AG04450 (cell line): ENCODE measurements at places on chromosomes 7 and 10.
A peak's percentile ranks its signal among the peaks of the same experiment; 100 is the strongest.

- no peak for DNase-seq
Observed at GRCh38 chr7:134446446-134446845, 12.5 kb downstream of the AKR1B1 start.

DNA sequence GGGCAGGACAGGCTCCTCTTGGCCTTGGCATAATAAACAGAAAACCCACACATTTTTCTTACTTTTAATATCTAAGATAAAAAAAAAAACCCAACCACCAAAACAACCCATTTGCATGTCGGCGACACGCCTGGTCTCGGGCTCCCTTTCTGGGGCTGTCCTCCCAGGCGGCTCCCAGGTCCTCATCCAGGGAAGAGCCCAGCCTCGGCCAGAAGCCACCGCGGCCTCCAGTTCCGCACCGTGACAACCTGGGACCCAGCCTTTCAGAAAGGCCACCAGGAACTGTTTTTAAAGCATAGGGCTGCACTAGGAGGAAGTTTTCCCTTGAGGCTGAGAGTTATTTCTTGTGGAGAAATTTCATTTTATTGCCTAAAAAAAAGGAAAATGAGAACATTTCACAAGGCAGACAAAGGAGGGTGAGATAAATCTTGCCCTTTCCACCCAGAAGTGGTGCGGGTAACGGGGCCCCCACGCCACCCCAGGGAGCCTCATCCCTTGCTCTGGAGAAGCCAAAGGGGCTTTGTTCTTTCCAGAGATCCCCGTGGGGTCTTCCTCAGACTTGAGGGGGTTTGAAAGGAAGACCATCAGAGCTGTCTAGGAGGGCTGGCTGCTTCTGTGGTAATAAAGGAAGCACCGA, 39.2 kb upstream of the MKRN1 start:
- no peak for DNase-seq

GRCh38 chr7:154685564-154685901, 317.4 kb downstream of the PAXIP1 start:
- DNase-seq, result no peak

- no peak for DNase-seq
Observed at GRCh38 chr7:120055300-120055699, 217.7 kb upstream of the KCND2 start.

DNA sequence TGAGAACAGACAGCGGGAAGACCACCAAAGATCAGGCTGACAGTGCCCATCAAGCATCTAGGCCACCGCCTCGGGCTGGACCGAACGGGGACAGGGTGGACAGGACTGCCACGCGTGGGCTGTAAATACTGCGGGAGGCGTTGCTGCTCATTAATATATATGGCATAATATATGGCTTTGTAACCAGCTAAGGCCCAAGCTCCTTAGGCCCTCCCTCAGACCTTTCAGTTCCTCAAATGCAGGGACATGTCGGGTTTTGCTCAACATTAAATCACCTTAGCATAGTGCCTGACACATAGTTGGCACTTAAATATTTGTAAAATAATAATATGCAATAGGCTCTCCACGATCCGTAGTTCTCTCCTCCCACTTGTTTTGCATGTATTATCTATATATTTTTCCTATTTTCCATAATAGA, 402 bp upstream of the TMEM168 start:
- DNase-seq, result no peak

DNA sequence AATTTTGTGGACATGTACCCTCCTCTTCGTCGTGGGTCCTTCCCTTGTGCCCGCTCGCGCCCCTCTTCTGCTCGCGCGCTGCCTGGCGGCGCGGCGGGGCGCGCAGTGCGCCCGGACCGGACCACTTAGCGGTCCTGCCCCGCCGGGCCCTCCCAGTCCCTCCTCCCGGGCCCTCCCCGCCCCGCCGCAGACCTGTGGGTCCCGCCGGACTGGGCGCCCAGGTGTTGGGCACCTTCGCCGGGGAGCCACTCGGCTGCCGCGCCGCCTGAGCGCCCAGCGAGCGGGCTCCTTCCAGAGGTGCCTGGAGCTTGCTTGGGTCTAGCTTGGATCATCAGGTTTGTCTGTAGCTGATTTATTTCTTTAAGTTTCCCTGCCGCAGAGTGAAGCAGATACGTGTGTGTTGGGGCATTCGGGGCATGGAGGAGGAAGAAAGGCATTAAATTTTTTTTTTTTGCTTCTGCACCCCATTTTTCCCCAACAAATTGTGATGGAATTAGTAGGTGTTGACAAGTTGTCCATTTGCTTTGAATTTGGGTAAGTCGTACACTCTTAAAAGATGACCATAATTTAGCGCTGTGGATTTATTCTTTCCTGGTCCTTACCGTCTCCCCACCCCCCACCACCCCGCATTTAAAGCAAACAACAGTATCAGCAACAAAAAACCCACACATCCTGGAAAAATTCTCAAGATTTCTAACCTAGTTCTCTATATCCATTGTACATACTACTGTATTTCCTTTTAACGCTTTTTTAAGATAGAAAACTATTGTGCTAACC, 905 bp downstream of the C1GALT1 start:
- no peak for DNase-seq

GRCh38 chr10:48589266-48589665, 15.6 kb downstream of the ARHGAP22 start:
- DNase-seq, result peak; percentile 78

DNA sequence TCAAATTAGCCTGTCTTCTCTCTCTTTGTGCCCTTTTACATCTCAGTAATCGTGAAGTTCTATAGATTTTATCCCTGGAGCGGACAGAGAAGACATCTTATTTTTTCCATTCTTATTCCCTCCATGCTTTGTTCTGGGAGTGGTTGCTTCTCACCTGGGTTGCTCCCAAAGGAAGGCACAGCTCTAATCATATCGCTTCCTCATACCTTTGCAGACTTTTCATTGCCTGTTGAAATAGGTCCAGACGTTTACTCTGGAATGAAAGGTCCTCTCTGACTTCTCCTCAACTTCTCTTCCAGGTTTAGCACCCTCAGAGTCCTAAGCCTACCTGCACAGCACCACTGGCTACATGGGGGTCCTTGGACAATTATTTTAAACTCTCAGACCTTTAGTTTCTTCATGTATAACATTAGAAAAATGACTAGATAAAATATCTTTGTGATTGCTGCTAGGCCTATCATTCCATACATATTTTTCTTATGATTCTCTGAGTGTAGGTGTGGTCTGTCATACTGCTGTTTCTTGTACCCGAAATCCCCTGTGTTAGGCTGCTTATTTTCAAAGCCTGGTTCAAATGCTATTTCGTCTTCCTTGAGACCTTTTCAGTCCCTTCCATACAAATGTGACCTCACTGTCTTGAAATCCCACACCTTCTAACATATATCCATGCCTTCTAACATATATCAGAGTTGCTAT, 418.1 kb downstream of the GFRA1 start:
- no peak for DNase-seq

GRCh38 chr10:63439607-63440006, 26.2 kb downstream of the JMJD1C start:
- no peak for DNase-seq

GRCh38 chr7:131057794-131058070, 269.9 kb upstream of the MKLN1 start:
- no peak for DNase-seq

- no peak for DNase-seq
Observed at GRCh38 chr7:45165857-45166256, 8.3 kb downstream of the RAMP3 start.

- DNase-seq, result no peak
Observed at GRCh38 chr10:113808168-113808567, 45.7 kb downstream of the DCLRE1A start.
